ENCODE measurements at places on chromosomes 1 and 21.

- DNase-seq, result no peak
These were observed 23.9 kb upstream of the TMEM52 start for GRCh38 chr1:1942753-1943656.

- DNase-seq, result no peak
These were observed 92.0 kb downstream of the ACTL8 start for GRCh38 chr1:17847111-17847510.

GRCh38 chr1:221565711-221566110 lies 176.2 kb downstream of the DUSP10 start:
- DNase-seq, result no peak

GRCh38 chr1:78289603-78290002 lies 201.2 kb upstream of the PTGFR start:
- no peak for DNase-seq

- no peak for DNase-seq
These were observed 50.6 kb upstream of the C1orf146 start for GRCh38 chr1:92167151-92167550.

DNA sequence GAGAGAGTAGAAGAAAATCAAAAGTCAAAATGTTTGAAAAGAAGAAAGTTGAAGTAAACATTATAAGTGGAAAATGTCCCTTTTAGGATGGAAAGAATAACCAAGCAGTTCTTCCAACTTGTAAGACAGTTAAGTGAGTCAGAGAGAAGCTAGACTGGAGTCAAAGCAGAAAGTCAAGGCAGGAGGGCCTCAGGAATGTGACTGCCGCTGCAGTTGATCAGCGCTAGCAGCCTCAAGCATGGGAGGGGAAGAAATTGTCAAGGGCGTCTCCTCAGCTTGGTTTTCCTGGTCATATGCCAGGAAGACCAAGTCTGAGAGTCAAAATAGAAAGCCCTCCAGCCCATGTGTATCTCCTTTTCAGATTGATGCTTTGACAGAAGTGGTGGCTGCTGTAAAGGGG lies 23.2 kb downstream of the HAO2 start:
- no peak for DNase-seq

- DNase-seq, result no peak
These were observed 98.8 kb downstream of the ZFYVE9 start for GRCh38 chr1:52240592-52241210.

- no peak for DNase-seq
These were observed 353.3 kb downstream of the SMYD3 start for GRCh38 chr1:246153796-246154212.

GRCh38 chr1:31915438-31915837 lies 22.7 kb downstream of the PTP4A2 start:
- DNase-seq, result no peak

DNA sequence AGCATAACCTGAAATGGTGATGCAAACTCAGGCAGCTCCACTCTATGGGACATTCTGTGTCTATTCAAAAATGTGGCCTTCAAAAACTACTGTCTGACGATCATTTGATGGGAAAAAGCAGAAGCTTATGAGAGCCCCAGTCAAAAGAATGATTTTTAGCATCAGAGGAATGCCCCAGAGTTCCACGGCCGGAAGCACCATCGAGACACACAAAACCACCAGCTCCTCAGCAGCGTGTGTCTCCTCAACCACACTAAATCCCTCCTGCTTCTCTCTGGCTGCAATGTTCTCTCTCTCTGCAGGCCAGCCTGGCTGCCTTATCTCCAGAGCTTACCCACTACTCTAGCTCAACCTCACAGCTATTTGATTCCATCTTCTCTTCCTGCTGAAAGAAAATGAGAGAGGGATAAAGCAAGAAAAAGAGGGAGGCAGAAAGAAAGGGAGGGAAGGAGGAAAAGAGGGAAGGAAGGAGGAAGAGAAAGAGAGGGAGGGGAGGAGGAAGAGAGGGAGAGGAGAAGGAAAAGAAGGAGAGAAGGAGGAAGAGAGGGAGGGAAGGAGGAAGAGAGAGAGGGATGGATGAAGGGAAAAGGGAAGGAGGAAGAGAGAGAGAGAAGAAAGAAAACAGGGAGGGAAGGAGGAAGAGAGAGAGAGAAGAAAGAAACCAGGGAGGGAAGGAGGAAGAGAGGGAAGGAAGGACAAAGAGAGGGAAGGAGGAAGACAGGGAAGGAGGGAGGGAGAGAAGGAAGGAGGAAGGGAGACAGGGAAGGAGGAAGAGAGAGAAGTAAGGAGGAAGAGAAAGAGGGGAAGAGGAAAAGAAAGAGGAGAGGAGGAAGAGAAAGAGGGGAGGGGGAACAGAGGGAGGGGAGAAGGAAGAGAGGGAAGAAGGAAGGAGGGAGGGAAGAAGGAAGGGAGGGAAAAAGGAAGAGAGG lies 33.5 kb upstream of the LAPTM5 start:
- peak; percentile 32 for DNase-seq

DNA sequence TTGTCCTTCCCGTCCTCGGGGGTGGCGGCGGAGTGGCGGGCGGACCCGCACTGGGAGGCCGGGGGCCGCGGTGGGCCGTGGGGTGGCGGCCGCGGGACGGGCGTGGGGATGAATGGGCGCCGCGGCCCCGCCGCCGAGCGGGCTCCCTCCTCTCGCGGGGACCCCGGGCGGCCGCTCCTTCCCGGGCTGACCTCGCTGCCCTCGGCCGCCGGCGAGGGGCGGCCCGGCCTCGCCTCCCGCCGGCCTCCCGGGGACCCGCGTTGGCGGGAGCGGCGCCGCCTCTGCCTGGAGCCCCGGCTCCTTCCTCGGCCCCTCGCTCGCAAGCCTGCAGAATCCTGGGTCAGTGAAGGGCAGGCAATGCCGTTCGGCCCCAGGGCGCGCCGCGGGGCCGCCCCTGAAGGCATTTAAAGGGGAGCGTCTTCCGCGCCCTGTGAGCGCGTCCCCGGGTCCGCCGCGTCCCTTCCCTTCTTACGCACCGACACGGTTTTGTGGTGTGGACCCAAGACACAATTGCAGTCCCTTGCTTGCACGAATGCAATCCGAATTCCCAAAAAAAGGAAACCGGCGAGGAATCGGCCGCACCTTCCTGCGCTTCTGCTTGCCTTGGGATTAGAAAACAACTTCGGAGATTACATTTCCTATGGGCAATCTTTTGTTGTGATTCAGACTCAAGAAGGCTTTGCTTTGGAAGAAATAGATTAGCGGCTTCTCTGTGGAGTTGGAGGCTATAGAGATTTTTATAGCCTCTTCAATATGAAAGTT lies 776 bp downstream of the ITSN1 start:
- DNase-seq, result peak; percentile 14

DNA sequence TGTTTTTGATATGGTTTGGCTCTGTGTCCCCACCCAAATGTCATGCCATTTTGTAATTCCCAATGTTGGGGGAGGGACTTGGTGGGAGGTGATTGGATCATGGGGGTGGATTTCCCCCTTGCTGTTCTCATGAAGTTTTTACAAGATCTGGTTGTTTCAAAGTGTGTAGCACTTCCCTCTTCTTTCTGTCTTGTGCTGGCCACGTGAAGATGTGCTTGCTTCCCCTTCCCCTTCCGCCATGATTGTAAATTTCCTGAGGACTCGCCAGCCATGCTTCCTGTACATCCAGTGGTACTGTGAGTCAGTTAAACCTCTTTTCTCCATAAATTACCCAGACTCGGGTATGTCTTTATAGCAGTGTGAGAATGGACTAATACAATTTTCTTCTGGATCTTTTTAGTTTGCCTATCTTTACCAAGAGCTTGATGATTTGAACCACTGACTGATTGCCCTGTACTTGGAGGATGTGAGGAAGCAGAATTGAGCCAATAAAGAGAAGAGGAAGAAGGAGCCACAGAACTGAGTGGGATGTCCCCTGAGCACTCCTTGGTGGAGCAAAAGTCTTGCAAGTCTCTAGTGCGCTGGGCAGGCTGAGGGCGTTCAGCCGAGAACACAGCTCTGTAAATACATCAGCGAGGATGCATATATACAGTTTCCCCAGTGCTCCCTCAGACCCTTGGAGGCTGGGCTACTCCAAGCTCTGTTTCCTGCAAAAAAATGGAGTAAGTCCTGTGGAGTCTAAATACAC lies 102.6 kb downstream of the CYYR1 start:
- no peak for DNase-seq

DNA sequence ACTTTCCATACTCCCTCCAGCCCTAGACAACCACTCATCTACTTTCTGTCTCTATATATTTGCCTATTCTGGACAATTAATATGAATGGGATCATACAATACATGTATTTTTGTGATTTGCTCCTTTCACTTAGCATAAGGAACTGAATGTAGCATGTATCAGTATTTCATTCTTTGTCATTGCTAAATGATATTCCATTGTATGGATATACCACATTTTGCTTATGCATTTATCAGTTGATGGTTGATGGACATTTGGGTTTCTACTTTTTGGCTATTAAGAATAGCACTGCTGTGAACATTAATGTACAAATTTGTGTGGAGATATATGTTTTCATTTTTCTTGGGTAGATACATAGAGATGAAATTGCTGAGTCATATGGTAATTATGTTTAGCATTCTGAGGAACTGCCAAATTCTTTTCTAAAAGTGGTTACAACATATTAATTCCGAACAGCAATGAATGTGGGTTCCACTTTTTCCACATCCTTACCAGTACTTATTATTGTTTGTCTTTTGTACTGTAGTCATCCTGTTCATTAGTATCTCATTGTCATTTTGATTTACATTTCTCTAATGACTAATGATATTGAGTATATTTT lies 121.0 kb downstream of the LRRC40 start:
- no peak for DNase-seq

DNA sequence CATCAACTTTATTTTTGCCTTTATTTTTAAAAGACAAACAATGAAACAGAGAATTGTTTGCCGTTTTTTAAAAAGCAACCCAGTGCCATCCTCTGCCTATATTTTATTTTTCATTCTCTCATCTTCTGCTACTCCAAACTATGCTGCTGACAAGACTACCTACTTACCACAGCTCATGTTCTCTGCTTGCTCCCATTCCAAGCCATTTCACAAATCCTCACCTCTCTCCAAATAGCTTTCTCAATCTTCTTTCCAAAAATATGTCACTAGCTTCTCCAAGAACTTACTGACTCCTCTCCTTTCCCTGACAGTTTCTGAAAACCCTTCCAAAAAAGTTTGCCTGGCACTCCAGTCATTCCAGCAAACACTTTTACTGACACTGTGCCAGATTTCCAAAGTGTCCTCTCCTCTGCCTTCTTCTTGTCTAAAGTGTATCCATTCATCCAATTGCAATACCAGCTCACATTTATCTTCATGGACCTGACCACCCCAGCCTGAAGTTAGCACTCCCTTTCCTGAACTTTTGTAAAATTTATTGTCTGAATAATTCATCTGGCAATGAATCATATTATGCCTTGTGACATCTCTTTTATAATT lies 766.5 kb upstream of the B3GALT2 start:
- DNase-seq, result no peak

DNA sequence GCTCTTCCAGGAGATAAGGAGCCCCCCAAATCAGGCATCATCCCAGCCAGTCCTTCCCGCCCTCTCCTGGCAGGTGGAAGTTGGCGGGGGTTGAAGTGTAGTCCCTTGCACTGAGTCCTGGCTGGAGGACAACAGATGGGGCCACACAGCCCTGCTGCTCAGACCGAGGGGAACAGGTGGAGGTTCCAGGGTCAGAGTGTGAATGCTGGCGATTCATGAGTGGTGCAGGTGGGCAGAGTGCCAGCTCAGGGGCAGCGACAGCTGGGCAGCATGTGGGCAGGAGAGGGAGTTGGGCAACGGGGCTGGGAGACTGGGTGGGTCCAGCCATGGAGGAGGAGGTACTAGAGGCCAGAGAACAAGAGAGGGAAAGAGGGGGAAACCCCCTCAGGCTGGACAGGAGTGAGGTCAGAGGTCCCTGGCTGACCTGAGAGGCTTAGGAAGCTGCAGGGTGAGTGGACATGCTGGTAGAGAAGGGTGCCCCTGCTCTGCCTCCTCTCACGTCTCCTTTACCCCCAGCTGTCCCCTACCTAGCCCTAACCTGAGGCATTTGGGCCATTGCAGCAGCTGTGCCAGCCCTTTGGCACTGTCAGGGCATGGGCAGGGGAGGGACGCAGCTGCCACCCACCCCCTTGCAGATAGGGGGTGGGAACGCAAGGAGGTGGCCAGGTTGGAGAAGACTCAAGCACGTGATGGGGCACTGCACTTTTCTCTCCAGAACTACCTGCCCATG lies 11.3 kb upstream of the ADORA1 start:
- no peak for DNase-seq

GRCh38 chr1:162342452-162342983 lies 34.1 kb downstream of the SPATA46 start:
- DNase-seq, result no peak

All from CD4-positive, alpha-beta T cell treated with Interferon alpha-2 for 1 hour (primary cell).